ENCODE measurements at places on chromosomes 11 and 22.

DNA sequence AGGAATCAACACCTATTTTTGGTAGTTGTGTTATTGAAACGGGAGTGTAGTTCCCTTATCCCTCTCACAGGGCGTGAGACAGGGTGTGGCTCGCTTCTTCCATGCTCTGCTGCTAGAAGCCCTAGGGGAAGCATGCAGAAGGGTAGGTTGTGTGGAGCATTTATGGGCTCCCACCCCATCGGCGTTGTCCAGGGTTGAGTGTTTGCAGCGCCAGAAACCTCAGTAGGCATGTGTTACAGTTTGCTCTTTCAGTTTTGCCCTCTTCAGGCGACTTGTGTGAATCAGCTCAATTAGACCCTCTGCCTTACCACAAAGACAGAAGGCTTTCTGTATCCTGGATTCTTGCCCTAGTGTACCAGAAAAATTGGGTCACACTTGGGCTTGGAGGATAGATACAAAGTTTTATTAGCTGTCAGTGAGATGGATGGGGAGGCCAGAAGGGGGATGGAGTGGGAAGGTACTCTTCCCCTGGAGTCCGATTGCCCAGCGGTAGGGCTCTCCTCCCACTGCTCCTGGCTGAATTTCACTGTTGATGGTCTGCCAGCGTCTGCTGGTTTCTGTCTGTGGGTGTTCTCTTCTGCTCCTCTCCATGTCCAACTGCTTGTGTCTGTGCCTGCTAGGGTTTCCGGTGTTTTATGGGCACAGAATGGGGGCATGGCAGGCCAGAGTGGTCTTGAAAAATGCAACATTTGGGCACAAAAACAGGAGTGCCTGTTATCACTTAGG lies 358.3 kb upstream of the CTSC start:
- no peak for DNase-seq

- DNase-seq, result no peak
Observed at GRCh38 chr11:45272701-45273100, 13.4 kb downstream of the SYT13 start.

GRCh38 chr11:86592047-86592591 lies 80.3 kb downstream of the ME3 start:
- DNase-seq, result no peak

DNA sequence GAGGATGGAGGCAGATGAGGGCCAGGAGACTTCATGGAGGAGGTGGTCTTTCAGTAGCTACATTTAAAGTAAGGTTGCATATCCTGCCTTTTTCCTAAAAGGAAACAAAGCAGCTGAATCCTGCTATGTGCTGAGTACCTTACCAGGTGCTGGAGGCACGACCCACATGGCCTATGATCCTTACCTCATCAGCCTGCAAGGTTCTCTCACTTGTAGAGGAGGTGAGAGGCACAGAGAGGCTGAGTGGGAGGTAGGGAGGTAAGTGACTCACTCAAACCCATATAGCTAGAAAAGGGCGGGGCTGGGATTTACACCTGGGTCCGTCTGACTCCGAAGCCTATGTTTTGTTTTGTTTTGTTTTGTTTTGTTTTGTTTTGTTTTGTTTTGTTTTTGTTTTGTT lies 75.8 kb downstream of the BUD13 start:
- no peak for DNase-seq

DNA sequence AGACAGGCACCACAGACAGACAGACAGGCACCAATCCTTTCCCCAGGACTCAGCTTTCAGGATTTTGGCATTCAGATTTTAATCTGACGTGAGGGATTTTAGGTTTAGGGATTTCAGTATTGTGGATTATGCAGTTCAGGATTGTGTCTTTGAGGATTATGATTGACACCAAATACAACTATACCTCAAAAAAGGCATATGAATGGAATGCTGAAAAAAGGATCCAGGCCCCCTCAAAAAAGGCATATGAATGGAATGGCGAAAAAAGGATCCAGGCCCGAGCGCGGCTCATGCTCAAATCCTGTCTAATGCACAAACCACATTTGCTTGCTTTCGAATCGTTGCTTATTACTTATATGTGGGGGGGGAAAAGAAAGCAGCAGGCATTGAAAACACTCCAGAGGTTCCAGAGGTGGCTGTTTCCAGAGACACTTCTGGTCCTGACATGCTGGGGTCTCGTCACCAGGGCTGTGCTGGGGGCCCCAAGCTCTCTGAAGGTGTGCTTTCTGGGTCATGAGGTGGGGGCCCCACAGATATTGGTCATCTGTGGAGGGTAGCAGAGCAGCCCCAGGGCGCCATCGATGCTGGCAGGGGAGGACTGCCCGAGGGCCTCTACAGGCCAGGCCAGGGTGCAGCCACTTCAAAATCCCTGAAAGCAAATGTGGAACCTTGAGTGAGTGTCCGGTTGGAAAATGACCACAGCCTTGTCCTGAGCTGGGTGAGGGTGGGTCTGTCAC lies 16.8 kb upstream of the OSBPL5 start:
- no peak for DNase-seq

DNA sequence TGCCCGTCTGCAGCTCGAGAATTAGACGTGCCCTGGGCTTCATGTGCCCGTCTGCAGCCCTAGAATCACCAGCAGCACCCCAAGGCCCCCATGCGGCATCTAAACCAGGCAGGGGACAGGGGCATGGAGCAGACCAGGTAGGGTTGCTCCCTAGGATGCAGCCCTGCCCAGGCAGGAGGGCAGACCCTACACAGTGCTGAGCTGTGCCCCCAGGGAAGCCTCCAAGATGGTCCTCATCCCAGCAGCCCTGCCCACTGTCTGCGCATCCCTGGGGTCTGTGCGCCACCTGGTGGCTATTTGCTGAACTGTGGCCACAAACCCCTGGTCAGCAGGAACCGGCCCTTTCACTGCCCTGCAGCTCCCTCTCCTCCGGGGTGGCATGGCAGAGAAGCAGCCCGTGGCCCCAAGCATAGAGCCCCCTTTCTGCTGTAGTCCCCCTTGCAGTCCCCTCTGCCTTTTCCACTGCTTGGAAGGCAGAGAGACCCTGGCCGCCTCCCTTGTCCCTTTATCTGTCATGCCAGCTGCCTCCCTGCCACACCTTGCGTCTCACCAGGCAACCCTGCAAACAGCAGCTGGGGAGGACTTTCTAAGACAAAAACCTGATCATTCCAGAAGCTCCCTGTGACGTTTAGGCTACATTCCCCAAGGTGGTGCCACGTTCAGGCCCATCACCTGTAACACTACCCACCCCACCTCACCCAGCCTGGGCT lies 86.6 kb downstream of the KCNQ1 start:
- DNase-seq, result peak; percentile 72

- no peak for DNase-seq
Observed at GRCh38 chr22:49324527-49325491, 502.9 kb downstream of the BRD1 start.

- DNase-seq, result no peak
Observed at GRCh38 chr22:45903355-45904135, 73.4 kb downstream of the WNT7B start.

GRCh38 chr22:37105154-37105553 lies 4.4 kb downstream of the TMPRSS6 start:
- DNase-seq, result no peak

DNA sequence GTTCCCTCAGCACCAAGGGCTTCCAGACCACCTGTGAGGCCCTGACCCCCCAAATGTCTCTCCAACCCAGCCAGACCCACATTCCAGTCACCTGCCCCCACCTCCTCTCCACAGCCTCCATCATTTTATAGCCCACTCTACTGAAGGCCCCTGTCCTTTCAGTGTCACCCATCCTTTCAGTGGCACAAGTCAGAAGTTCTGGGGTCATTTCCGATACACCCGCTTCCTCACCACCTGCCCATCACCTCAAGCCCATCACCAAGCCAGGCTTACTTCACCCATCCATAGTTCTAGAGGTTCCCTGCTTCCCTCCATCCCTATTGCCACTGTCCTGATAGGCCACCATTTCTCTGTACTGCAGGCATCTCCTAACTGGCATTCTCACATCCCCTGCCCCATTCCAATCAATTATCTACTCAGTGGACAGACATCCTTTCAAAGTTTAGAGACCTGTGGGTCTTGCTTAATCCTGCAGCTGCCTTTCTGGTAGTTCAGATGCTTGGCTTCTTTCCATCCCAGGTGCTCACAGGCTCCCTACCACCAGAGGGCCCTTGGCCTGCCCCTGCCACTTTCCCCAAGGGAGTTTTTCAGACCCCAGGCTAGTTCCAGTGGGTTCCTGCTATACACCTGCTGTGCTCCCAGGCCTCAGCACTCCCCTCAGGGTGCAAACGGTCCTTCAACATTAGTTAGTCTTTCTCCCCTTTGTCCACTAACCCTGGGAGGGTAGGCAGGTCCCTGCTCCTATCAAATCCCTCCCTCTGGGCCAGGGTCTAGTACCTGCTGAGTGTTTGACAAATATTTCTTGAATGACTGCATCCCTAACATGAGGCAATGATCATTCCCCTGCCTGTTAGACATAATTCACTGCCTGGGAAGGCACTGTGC lies 7.6 kb downstream of the KCNQ1OT1 start:
- peak; percentile 54 for DNase-seq

DNA sequence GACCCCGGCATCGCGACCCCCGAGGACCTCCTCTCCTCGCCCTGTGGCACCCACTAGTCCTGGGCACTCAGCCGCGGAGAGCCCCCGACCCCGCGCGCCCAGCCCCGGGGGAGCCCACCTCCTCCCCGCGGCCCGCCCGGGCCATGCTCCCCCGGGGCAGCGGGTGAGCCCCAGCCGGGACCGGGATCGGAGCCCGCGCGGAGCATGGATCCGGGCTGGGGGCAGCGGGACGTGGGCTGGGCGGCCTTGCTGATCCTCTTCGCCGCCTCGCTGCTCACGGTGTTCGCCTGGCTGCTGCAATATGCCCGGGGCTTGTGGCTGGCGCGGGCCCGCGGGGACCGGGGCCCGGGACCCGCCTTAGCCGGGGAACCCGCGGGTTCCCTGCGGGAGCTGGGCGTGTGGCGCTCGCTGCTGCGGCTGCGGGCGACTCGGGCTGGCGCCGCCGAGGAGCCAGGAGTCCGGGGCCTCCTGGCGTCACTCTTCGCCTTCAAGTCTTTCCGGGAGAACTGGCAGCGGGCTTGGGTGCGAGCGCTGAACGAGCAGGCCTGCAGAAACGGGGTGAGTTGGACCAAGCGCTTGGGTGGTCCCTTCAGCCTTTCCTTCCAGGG lies 498 bp downstream of the C2CD2L start:
- no peak for DNase-seq
